ENCODE measurements at places on chromosomes 7 and 10. TPM values are rescaled to one million over a fixed set of nuclear protein-coding genes. Genes with fewer than 3 reads are reported as not detected.

DNA sequence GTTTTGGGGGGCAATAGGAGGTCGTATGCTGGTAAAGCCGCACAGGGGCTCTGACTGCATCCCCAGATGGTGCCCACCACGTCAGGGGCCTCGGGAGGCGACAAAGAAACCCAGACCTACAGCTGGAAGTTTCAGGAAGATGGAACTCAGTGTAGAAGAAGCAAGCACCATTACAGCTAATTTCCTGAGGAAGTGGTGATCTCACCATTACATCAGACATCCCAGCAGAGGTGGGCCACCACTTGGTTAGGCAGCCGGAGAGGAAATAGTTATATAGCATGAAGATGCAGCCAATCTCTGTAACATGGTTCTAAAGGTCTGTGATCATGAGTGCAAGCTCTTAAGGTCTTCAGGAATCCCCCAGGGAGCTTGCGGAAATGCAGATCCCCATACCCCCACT, 127.3 kb upstream of the PCBD1 start:
- no peak for DNase-seq

DNA sequence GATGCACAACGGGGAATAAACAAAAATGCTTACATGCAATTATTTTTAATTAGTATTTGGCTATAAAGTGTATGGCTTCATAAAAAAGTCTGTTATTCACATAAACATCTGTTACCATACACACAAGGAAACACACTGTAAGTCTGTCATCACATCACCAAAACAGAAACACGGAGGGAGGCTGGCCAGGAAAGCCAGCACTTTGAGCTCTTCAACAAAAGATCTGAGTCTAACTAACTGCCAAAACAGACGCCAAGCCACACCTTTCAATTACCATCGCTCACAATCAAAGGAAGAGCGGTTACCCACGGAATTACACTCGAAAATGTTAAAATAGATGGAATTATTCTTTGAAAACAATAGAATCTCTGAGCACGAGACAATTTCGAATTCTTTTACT, 49.2 kb upstream of the MGMT start:
- no peak for DNase-seq

The CHAT gene
- not detected for total RNA-seq

The PPP1R17 gene
- total RNA-seq: not detected

The CALCR gene
- total RNA-seq: not detected

The DDX56 gene
- total RNA-seq: 14.6 TPM

- no peak for DNase-seq
Measured at GRCh38 chr7:30347226-30348082, 63.1 kb downstream of the ZNRF2 start.

The DCLRE1A gene
- 10.9 TPM for total RNA-seq

The ZNF33B gene
- total RNA-seq: 3.0 TPM

The BTBD16 gene
- total RNA-seq: 0.09 TPM

The CALY gene
- not detected for total RNA-seq

- peak; percentile 45 for DNase-seq
Measured at GRCh38 chr10:62610649-62611229, 193.8 kb upstream of the ADO start.

DNA sequence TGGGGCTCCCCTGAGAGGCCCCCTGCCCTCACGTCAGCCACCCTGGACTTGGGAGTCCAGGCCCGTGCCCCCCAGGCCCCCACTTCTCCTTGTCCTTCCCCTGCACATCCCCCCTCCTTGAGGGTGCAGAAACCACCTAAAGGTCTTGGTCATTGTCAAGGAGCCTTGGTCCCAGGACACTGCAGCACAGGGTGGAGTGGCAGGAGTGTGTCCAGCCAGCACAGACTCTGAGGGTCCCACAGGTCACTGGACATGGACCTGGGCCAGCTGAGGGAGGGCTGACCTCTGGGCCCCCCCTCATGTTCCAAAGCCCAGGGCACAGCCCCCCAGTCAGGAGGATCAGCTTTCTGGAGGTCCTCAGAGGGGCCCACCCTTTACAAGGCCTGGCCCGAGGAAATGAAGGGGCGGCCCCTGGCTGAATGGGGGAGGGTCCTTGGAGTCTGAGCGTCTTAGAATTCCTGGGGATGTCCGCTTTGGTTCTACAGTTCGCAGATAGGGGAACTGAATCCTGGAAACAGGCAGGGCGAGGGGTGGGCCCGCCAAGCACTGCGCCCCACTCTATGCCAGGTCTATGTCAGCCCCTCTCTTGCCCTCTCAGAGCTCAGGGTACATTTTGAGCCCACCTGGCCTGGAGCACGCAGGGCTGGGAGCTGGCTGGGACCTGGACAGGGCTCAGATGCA, 54.0 kb downstream of the PWWP2B start:
- DNase-seq: no peak

DNA sequence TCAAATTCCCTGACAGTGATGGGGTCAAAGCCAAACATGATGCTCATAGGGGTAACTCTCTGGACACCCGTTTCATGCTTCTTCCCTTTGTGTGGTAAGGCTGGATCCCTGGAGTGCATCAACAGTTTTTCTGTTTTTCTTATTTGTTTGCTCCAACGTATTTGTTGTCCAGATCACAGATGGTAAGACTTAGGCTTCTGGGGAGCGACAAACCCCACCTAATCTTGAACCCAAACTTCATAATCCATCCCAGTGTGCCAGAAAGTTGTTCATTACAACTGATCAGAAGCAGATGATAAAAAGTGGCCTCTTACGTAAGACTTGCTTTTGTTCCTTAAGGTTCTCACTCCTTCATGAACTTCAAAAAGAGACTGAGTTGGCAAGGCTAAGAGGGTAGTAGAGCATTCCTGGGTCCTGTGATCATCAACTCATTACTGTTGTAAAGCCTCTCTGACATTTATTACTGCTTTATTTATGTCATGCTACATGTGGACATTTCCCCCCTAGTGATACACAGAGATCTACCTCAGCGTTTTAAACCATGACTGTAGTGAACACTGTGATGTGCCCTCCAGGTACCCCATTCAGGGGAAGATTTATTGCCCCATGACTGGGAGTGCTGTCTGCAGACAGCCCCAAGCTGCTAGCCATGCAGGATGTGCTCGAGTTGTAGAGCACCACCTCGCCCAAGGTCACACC, 125.6 kb downstream of the CCDC71L start:
- DNase-seq: no peak

DNA sequence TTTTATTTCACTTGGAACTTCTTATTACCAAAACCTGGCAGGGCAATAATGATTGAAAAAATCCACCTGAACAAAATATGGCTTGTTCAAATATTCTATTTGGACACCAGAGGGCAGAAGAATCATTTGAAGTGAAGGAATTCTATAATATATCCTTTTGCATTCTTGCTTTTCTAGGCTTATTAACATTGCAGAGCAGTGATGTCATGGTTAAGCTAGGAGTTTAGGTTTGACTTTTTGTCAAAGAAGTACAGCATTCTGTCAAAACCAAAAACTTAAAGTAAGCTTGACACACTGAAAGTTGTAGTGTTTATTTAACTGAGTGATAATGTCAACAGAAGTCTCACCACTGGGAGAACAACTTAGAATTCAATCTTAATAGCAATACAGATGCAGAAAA, 156.0 kb downstream of the SEMA3D start:
- peak; percentile 81 for DNase-seq

DNA sequence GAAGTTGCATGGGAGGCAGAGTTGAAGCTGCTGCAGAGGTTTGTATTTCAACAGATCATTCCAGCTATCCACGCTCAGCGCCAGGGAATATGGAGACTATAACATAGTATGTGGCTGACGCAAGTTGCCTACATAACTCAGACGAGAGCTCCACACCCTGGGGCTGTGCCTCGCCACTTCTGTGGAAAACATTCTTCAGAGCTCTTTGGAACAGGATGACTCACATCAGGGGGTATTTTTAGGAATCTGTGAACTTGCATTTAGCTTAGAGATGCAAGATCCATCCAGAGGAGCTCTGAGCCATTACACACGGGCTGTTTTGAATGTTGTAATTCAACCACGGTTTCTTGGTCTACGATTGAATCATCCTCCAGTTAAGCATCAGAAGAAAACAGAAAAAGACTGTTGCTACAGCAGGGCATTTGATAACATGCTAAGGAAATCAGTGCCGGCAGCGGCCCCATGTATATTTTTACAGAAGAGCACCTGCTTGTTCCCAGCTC, 481.5 kb upstream of the AKR1E2 start:
- peak; percentile 100 for DNase-seq

- DNase-seq: no peak
Measured at GRCh38 chr7:40419806-40420205, 285.0 kb downstream of the SUGCT start.

GRCh38 chr10:51308116-51308515, 233.8 kb downstream of the PRKG1 start:
- no peak for DNase-seq

The IL6 gene
- 3.8 TPM for total RNA-seq

The GPRIN2 gene
- total RNA-seq: not detected

- DNase-seq: no peak
Measured at GRCh38 chr7:77360104-77360503, 56.0 kb downstream of the GSAP start.

The C10orf62 gene
- not detected for total RNA-seq

GRCh38 chr10:107031931-107032699, 132.4 kb downstream of the SORCS1 start:
- no peak for DNase-seq

The REEP3 gene
- total RNA-seq: 95.1 TPM

DNA sequence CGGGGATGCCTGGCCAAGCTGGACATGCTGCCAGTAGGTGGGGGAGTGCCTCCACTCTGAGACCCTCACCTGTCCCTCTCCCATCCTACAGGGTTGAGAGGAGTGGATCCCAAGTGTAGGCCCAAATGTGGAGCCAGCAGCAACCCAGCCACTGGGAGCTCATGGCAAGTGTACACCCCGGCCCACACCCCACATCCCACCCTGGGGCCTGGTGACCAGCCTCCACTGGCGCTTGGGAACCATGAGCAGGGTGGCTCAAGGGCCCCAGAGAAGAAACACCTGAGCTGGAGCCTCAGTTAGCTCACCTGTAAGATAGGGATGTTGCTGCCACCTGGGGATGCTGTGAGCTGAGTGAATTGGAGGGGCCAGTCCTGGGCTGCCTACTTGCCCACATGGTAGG, 10.4 kb upstream of the RET start:
- DNase-seq: no peak

DNA sequence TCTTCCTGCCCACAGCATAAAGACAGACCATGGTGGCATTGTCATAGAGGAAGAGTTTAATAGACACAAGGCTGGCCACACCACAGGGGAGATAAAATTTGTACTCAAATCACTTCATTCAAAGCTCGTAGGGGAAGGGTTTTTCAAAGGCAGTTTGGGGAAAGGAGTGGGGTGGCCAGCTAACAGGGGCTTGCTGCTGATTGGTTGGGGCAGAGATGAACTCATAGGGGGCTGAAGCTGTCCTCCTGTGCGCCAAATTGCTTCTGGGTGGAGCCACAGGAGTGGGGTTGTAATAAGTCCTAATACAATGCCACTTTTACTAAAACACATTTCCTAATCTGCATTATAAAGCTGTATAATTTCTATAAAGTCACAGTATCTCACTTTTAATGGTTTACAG, 22.5 kb downstream of the PDZD8 start:
- no peak for DNase-seq

- DNase-seq: no peak
Measured at GRCh38 chr10:79387974-79388850, 40.9 kb downstream of the PPIF start.
